ENCODE measurements at places on chromosomes 2 and 18.
A peak's percentile ranks its signal among the peaks of the same experiment; 100 is the strongest.

DNA sequence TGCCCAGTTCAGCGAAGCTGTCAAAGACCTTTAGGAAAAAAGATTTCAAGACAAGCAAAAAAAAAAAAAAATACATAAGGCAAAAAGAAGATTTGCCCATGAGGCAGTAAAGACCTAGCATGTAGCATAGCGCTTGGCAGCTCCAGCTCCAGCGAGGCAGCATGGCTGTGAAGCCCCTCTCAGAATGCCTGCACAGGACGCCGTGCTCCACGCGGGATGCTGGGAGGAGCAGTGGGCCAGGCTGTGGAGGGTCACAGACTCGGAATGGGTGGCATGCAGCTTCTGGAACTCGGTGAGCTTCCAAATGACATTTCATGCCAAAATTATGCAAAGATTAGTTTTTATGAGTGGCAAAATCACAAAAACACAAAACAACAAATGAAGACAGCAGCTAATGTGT is 267.3 kb downstream of the ZNF516 start:
- DNase-seq: no peak

DNA sequence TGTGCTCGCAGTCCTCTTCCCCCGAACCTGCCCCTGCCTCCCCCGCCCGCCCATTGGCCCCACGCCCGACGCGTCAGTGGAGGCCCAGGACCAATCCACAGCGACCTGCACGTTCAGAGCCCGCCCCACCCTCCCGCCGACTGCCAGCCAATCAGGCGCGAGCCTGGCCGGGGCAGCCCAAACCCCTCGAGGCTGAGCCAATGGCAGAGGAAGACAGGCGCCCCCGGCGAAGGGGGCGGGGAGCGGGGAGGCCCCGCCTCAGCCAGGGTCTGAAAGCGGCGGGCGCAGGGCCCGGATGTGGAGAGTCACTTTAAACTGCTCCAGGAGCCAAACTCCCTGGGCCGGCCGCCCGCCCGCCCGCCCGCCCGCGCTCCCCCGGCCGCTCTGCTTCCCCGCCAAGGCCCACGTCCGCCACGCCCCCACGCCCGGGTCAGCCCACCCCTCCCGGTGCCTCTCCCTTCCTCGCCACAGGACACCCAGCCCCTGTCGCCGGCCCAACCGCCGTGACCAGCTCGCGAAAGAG is 520 bp downstream of the SAP130 start:
- peak; percentile 99 for DNase-seq

DNA sequence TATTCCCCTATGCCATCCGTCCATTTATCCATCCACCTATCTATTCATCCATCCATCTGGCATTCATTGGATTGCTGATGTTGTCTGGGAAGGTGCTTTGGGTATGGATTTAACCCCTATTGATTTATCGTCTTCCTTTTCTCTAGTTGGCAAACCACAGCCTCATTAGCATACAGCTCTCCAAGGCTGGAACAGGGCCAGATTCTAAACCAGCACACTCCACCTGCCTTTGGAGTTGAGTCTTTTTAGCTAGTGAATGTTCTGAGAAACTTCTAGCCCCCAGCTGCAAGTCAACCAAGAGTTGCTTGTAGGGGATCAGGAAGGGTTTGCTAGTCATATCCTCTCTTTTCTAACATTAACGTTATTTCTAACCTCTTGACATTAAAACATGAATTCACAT is 90.7 kb downstream of the NRP2 start:
- DNase-seq: no peak

DNA sequence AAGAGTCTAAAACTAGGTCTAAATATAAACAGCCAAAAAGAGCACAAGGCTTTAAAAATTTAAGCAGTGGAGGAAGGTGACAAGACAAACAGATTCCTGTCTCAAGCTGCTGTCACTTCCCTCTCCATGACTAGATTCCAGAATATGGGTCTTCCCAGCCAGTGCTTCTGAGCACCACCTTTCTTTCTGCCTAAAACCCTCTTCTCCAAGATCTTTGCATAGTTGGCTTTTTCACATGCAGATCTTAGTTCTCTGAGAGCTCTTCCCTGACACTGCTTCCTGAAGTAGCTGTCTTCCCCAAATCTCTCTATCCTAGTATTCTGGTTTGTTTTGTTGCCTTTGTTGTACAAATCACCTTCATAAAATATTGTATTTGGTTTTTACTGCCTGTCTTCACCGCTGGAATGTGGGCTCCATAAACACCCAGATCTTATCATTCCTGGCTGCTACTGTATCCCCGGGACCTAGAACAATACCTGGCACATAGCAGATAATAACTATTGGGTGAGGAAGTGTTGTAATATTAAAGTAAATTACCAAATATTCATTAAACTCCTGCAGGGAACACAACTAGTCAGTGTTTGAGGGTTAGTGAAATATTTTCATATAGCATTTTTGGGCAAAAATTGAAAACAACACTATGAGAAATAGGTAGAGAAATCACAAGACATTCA is 150.2 kb downstream of the CCDC85A start:
- no peak for DNase-seq

GRCh38 chr2:237883951-237884446 is 24.6 kb downstream of the RAMP1 start:
- no peak for DNase-seq

GRCh38 chr2:70132244-70133126 is 45.2 kb downstream of the PCBP1 start:
- peak; percentile 59 for DNase-seq

GRCh38 chr2:230650585-230651137 is 62.0 kb upstream of the CAB39 start:
- no peak for DNase-seq

DNA sequence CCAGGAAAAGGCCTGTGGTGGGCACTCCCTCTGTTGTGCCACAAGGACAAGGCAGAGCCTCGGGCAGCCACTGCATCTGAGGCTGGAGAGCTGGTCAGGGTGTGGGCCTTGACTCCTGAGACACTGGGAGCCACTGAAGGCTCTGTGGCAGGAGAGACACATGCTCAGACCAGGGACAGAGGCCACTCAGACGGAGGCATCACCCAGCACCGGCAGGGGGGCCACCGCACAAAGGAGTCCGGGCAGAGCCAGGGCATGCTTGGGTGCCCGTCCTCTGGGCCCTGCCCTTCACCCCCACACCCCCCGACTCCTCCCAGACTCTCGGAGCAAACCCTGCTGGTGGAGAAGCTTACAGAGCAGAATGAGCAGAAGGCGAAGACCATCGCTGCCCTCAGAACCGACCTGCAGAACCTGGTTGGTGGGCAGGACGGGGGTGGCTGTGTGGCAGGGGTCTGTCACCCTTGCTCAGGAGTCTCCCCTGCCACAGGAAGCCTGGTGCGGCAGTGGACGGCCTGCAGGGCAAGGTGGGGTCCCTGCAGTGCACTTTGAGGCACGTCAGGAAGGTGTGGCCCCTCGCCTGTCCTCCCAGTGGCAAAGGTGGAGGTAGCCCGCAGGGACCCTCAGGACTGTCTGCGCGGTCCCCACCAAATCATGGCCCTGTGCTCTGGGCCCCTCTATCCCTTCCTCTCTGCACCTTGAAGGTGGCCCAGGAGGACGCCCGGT is 26.0 kb downstream of the CROCC2 start:
- DNase-seq: no peak

DNA sequence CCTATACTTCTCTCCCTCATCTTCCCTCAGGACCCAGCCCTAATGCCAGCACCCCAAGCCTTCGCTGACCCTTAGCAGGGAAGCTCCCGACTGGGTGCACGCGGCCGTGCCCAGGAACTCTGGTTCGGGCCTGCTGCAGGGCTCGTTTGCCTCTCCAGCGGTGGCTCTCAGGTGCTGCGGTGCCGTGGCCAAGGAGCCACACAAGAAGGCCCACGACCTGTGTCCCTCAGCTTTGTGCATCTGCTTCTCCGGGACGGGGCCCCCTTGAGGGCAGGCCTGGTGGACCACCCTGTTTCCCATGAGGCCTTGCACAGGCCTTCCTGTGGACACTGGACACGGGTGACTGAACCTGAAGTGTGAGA is 17.7 kb downstream of the BOK start:
- DNase-seq: no peak

- peak; percentile 57 for DNase-seq
These were observed 45.8 kb downstream of the PSMG2 start for GRCh38 chr18:12748671-12749070.

GRCh38 chr2:196336715-196337114 is 165.3 kb upstream of the STK17B start:
- DNase-seq: no peak

DNA sequence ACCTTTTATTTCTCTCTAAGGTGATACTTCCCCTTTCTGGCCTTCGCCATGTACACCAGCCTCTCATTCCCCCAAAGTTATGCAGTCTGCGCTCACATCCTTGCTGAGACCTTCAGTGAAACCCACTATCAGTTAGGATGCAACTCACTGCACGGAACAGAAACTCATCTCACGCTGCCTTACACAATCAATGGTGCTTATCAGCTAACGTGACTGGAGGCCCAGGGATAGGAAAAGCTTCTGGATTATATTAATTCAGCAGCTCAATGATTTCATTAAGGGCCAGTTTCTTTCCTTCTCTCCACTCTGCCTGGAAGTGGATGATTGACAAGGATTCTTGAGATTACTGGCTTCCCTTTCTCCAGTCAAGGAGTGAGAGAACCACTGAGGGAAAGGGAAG is 44.8 kb downstream of the CDH2 start:
- no peak for DNase-seq

- DNase-seq: no peak
These were observed 483.2 kb downstream of the METTL4 start for GRCh38 chr18:2087877-2088673.

- no peak for DNase-seq
These were observed 130.2 kb downstream of the INHBB start for GRCh38 chr2:120476141-120476540.

DNA sequence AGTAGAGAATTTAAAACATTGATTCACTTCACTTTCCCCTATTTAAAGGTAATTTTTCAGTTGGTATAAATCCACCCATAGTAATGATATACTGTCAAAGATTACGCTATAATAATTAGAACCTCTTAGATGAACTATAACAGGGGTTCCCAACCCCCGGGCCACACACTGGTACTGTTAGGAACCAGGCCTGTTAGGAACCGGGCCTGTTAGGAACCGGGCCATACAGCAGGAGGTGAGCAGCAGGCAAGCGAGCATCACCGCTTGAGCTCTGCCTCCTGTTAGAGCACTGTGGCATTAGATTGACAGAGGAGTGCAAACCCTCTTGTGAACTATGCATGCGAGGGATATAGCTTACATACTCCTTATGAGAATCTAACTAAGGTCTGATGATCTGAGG is 34.0 kb upstream of the CD302 start:
- no peak for DNase-seq

GRCh38 chr2:53609551-53609950 is 158.1 kb upstream of the CHAC2 start:
- DNase-seq: no peak

GRCh38 chr2:114063346-114063745 is 173.5 kb downstream of the ACTR3 start:
- DNase-seq: no peak

- DNase-seq: peak; percentile 12
These were observed 874 bp downstream of the NDUFAF7 start for GRCh38 chr2:37232131-37232933.

GRCh38 chr2:68163641-68164040 is 6.0 kb downstream of the PNO1 start:
- DNase-seq: no peak

- DNase-seq: peak; percentile 7
These were observed 2.1 kb downstream of the HADHB start for GRCh38 chr2:26246818-26247217.

- peak; percentile 41 for DNase-seq
These were observed 128.0 kb downstream of the ARL4C start for GRCh38 chr2:234368861-234369261.

DNA sequence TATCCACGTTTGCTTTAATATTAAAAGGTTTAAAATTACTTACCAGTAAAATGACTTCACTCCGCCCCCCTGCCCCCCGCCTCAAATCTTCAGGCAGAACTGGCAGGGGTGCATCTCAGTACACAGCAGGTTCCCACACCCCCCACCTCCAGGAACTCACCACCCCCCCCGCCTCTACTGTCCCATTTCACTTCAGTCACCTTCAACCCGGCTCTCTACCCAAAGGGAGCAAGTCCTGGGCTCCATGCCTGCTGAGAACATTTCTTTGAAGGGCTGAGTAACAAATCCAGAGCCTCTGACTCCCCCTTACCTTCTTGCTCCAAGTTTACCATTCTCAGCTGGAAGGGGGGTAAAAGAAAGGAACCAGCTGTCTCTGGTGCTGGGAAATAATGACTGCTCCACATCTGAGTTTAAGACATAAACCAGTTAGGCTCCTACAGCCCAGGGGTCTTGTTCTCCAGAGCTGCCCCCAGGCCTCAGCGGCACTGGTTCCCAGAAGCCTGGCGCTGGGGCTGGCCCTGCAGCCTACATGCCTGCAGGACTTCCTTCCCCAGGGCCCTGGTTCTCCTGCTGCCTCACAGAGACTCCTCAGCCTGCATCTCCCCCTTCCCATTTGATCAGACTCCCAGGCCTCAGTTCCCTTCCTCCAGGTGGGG is 42.8 kb downstream of the DNMT3A start:
- no peak for DNase-seq

DNA sequence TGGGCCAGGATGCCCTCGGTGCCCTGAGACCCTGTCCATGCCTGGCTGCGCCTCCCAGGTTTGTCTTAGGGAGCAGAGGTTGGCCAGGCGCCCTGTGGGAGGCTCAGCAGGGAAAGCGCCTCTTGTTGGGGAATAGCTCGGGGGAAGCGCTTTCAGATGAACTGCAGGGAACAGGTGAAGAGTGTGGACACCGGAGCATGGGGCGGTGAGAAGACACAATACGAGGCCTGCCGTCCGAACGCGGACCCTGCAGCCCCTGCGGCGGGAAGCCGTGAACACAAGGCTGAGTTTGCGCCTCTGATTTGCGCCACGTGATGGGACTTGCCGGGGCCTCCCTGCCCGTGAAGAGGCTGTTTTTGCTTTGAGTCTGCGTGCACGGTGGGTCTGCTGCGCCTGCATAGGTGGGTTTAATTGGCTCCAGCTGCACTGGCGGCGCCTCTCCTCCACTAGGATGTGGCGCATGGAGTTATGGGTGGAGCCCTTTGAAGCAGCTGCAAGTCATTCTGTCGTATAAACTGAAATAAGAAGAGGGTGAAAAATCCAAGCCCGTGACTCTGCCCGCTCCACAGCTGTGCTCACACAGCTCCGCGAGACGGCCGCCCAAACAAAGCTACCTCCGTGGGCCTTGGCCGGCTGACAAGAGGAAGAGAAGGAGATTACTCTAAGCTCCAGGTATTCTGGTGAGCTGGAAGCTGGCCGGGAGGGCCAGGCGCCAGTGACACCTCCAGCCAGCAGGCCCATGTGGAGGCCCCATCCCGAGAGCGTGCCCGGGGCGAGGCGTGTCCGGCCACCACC is 103.5 kb upstream of the CTDP1 start:
- no peak for DNase-seq

GRCh38 chr2:236403125-236403524 is 138.9 kb upstream of the ASB18 start:
- no peak for DNase-seq

DNA sequence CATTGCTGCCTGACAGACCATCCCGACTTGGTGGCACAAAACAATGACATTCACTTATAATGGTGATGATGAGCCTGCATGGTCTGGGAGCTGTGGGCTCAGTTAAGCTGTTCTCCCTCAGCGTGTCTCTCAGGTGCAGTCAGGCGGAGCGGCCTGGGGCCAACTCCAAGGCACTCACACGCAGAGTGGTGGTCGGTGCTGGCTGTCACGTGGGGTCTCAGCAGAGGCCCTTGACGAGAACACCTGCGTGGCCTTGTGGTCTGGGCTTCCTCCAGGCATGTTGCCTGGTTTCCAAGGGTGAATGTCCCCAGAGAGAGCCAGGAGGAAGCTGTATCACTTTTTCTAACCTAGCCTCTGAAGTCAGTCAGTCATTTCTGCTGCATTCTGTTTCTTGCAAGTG is 29.8 kb downstream of the ARMC9 start:
- no peak for DNase-seq
